ENCODE measurements at places on chromosomes 1 and 21. TPM values are rescaled to one million over a fixed set of nuclear protein-coding genes. Genes with fewer than 3 reads are reported as not detected.

C1orf87 gene
- total RNA-seq, result 0.71 TPM

DDAH1 gene
- total RNA-seq, result 29.7 TPM

CHI3L1 gene
- total RNA-seq, result 0.13 TPM

GRCh38 chr1:239563681-239564080 is 177.3 kb downstream of the CHRM3 start:
- no peak overlapping the region for H3K27ac ChIP-seq
- DNase-seq, result peak; percentile 65
- no peaks in the 10 kb centered on the region for H3K36me3 ChIP-seq
- H3K27me3 ChIP-seq, result no peaks in the 10 kb centered on the region
- H3K4me3 ChIP-seq, result no peak overlapping the region

CD34 gene
- 62.2 TPM for total RNA-seq
